ENCODE measurements at places on chromosomes 5 and 9.

DNA sequence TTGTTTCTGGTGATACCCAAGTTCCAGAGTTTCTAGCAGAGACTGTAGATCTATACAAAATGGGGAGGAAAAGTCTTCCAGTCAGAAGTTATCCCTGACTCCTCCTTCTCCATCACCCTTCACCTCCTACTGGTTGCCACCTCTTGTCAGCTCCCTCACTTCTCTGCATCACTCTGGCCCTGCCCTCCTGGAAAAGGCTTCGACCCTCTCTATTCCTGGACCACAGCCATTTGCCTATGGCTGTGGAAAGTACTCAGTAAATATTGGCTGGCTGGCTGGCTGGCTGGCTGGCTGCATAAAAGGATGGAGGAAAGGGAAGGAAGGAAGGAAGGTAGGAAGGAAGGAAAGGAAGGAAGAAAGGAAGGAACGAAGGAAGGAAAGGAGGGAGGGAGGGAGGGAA lies 32.7 kb upstream of the ABCA1 start:
- DNase-seq, result no peak

GRCh38 chr9:76441551-76442322 lies 17.2 kb upstream of the GCNT1 start:
- DNase-seq, result no peak

GRCh38 chr9:97592126-97592525 lies 41.0 kb downstream of the TSTD2 start:
- no peak for DNase-seq

DNA sequence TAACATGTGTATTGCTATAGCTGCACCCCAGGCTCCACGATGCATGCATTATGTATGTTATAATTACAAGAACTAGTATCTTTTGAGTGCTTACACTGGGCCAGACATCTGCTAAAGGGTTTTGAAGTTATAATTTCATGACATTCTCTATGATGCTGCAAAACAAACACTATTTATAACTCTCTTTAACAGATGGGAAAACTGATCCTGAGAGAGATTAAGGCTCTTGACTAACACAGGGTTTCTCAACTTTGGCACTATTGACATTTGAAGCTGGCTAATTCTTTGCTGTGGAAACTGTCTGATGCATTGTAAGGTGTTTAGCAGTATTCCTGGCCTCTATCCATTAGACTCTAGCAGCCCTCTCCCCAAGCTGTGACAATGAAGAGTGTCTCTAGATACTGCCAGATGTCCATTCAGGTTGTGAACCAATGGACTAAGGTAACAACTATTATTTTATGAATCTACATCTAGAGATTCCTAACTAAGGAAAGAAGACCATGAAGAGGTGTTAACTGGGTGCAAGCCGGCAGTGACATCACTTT lies 258.6 kb downstream of the ASTN2 start:
- DNase-seq, result no peak

DNA sequence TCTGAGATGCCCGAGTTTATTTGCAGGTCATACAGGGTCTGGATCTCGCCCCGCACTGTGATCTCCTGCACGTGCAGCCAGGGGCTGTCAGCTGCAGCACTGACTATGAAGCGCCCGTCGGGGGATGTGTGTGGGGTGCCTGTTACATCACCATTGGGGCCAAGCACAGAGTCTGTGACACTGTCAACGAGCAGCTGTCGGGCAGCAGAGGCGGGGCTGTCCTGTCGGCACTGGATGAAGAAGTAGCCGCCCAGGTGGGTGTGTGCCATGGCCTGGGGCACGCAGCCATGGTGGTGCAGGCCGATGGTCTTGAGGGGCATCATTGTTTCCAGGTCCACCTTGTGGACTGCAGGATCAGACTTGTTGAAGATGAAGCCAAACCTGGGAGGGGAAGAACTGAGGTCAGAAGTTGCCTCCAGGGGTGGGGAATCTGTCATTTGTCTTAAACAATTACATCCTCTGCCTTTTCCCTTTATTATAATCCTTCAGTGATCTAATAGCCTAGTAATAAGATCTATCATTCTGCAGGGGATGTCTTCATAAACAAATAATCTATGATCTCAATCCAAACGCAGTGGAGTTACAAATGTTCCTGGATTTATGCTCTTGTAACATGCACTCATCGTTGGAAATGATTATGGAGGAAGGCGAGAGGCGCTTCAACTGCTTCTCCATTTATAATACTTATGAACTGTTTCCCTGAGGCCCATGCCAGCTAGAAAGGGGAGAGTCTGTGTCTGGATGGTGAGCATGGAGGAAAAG lies 147.8 kb downstream of the HSPA4 start:
- DNase-seq, result no peak

- no peak for DNase-seq
Observed at GRCh38 chr5:106523852-106524251, 1146.9 kb downstream of the EFNA5 start.

GRCh38 chr9:28967226-28967625 lies 1393.9 kb upstream of the C9orf72 start:
- no peak for DNase-seq

- DNase-seq, result no peak
Observed at GRCh38 chr5:98157368-98157767, 616.1 kb upstream of the RGMB start.

GRCh38 chr9:34594177-34594576 lies 4.7 kb upstream of the CNTFR start:
- no peak for DNase-seq

GRCh38 chr5:154485096-154485491 lies 7.1 kb upstream of the HAND1 start:
- no peak for DNase-seq

GRCh38 chr5:113523168-113523567 lies 9.7 kb downstream of the YTHDC2 start:
- DNase-seq, result no peak

DNA sequence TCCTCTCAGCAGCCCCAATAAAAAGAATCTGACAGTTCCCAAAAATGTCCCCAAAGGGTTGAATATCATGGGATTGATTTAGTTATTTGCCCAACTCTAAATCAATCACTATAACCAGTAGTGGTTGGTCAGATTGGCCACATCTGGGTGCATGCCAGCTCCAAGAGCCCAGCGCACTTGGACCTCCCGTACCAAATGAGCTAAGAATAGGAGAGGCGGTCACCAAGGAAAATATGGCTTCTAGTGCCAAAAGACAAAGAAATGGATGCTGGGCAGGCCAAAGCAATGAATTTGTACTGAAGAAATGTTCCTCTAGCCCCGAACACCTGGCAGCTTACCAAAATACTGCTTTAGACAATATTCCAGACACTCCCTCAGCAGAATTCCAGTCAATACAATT lies 80.3 kb downstream of the RCL1 start:
- no peak for DNase-seq

DNA sequence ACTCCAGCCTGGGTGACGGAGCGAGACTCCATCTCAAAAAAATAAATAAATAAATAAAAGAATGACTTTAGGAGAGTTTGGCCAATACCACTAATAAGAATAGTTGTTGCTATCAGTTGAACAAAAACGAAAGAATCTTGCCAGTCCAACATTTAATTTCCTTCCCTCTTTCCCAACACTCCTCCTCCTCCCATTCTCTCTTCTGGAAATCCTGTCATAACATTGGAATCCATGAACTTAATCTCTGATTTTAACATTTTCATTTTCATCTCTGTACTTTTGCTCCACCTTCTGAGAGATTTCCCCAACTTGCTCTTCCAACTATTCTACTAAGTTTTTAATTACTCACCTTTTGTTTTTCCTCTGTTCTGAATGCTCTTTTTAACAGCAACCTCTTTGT lies 42.8 kb upstream of the CDK20 start:
- no peak for DNase-seq

DNA sequence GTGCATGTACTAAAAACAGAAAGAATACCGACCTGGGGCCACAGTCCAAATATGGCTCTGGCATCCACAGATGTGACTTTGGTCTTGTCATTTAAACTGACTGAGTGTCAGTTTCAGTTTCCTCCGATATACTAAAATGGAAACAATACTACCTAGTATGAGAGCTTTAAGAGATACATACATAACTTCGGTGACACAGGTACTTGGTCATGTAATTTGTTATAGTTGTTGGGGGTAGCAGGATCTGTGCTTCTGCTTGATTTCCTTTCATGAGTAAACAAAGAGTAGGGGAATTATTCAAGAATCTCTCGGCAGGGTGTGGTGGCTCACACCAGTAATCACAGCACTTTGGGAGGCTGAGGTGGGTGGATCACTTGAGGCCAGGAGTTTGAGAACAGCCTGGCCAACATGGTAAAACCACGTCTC lies 32.1 kb downstream of the MTMR12 start:
- DNase-seq, result no peak

DNA sequence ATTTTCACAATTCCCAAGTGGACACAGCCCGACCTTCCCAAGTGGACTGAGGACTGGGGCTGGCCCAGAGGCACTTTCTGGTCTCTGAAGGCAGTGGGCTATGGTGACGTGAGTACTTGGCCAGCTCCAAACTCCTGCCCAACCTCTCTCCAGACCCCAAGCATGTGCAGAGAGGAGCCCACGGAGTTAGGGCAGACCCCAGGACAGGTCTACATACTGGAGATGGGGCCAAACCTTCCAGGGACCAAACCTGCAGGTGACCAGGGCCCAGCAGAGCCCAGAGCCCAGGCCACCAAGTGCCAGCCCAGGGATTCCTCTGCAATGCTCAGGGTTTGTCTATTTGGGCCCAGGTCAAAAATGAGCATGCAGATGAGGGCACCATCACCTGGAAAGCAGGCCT lies 15.3 kb downstream of the BRD3 start:
- no peak for DNase-seq

- DNase-seq, result no peak
Observed at GRCh38 chr9:105244734-105245028, 230 bp downstream of the SLC44A1 start.

DNA sequence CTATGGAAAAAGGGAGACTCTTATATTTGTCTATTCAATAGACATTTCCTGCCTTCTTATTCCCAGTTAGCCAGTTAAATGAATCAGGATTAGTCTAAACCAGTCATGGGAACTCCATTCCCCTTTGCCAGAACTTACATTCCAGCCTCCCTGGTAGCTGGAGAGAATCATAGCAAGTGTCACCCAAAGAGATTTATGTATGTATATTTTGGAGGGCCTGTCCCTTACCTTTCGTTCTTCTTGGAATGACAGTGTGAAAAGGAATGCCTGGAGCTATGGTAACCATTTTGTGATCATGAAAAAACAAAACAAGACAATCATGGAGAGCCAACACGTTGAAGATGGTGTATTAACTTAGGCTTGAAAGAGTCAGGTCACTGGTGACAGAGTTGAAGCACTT lies 627.7 kb downstream of the CCDC171 start:
- no peak for DNase-seq

DNA sequence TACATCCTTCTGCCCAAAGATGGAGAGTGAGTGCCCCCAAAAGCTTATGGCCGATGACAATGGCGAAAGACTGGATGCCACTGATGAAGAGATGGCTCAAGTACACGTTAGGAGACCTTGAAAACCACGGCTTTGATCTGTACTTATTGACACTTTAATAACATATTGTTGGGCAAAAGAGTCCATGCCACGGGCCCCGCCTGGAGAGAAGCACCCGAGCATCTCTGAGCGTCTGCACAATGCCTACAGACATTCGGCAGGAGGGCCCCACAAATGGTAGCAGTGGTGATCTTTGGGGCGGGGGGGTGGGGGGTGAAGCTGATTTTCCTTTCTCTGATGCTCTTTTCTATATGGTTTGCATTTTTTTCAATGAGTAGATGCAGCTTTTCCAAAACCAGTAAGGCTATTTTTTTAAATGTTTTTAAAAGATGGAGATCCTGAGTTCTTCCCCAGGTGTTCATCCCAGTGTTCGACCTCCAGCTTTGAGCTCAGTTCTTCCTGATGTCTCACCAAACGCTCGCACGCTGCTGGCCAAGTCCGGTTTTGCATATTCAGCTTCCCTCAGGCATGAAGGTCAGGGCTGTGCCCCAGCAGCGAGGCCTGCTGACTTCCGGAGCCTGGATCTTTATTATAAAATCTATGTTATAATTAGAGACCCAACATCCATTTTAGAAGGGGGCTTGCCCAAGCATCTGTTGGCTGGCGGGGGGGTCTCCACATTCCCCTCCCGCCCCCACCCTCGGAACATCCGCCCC lies 34.3 kb upstream of the BARHL1 start:
- DNase-seq, result peak; percentile 27

GRCh38 chr9:128005923-128006322 lies 25.1 kb upstream of the EEIG1 start:
- peak; percentile 96 for DNase-seq

DNA sequence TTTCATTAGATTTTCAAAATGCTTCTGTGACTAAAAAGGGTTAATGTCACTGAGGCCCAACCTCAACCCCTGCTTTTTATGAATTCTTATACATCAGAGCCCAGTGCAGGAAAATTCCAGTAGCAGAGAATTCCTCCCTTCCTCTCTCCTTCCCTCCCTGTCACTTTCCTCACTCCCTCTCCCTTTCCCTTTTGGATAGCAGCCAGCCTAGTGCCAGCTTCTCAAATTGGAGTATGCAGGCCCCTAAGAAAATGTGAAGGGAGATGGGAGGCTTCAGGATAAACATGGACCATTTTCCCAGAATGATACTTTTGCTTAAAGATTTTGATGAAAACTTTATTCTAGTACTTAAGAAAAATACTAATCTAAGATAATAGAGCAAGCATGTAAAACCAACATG lies 507.4 kb downstream of the KDM4C start:
- no peak for DNase-seq

DNA sequence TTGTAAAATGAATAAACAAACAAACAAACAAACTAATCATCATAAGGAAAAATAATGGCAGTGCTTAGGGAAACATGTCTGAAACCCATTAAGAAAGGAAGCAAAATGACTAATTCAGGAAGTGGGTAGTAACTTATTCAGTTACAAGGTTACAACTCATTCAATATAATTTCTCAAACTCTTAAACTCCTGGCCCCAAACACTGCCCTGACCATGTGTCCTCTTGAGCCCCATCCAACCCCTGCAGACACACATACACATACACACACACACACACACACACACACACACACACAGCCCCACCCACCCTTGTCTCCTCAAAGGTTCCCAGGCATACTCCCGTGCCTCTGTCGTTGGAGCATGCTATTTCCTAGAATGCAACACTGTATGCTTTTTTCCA lies 193.9 kb downstream of the SEC61B start:
- DNase-seq, result peak; percentile 60
